NCI-H1417 treated with DMSO at 0.1 percent for 48 hours (cell line): ENCODE measurements at places on chromosomes 13 and 19.

GRCh38 chr19:42301646-42302203 is at the start of gene PRR19:
PRR19 (plus strand) TSS chr19:42302132; CDS start chr19:42309585, 7,453 bp downstream.
- no peak for DNase-seq

DNA sequence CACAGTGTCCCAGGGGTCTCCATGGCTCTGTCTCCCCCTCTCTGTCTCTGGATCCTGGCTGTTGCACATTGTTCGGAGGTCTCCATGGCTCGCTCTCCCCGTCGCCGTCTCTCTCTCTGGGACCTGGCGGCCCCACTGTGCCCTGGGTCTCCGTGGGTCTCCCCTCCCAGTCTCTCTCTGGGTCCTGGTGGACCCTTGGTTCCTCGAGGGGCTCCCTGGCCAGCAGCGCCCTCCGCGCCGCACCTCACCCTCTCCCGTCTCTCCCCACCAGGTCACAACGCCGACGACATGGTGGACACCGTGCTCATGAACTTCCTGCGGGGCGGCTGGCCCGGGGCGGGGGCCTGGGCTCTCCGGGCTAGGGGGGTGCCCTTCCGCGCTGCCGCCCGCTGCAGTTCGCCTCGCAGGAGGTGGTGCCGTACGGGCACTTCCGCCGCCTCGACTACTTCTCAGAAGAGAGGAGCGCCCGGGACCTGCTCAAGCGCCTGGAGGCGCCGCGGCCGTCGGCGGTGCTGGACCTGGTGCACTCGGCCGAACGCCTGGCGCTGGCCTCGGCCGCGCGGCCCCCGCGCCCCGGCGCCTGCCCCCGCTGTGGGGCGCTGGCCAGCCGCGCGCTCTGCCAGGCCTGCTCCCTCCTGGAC is 29.1 kb downstream of the SIGLEC5 start:
- no peak for DNase-seq

GRCh38 chr13:50357136-50357535 is 341.9 kb downstream of the KCNRG start:
- no peak for DNase-seq

DNA sequence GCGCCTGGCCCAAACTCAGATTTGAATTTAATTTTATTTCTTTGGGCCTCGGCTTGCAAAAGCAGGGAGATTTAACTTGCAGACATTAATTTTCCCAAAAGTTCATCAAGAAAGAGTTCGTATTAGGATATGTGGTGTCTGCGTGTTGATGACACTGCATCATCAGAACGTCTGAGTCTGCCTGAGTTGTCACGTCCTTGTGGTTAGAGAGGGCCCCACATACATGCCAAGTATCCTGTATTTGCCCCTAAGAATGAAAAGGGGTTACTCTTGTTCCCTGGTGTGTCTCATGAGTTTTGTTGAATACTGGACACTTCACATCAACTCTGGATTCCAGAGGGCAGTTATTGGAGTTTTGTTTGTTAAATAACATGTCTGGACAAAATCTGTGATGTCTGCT is 5.6 kb upstream of the TEX29 start:
- DNase-seq = no peak

- DNase-seq = no peak
These were observed 92.0 kb downstream of the ZNF536 start for GRCh38 chr19:30464162-30464561.
